ENCODE measurements at places on chromosomes 12 and 14.

DNA sequence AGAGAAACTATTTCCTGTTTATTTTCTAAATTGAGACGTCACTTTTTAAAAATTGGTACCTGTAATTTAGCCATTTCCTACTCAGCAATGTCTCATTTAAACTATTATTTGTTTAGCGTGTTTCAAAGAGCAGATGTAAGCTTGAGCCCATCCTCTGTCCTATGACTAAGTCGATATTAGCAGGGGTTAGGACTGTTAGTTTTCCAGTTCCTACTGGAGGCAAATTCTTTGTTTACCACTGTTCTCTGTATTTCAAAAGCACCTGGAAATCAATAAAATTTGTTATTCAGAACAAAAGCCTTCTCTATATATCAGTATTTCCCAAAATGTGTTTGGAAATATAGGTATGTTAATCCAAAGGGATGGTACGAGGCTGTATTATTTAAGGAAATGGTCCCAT is 42.4 kb downstream of the MDM2 start:
- no peak for DNase-seq

GRCh38 chr12:31729705-31730104 is 884 bp upstream of the AMN1 start:
- DNase-seq = no peak

- no peak for DNase-seq
Measured at GRCh38 chr12:106227641-106228319, 20.0 kb downstream of the CKAP4 start.

- DNase-seq = no peak
Measured at GRCh38 chr14:103584326-103584915, 21.7 kb downstream of the COA8 start.

- no peak for DNase-seq
Measured at GRCh38 chr14:52551205-52551604, 1.1 kb downstream of the TXNDC16 start.

GRCh38 chr12:100632445-100632892 is 59.0 kb downstream of the GAS2L3 start:
- no peak for DNase-seq

DNA sequence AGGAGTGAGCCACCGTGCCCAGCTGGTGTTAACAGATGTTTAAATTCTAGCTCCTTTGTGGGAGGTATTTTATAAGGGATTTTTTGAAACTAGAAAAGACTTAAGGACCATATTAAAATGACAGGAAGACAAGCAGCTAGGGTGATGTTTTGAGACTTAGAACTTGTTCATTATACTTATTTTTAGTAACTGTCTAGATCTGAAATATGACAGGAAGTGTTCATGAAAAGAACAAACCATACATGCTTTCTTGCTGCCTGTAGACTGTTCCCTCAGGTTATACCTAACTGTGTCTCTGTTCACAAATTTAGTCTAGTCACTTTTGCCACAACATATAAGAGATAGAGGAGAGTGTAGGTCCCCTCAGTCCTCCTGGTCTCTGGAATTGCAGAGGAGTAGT is 36.9 kb upstream of the KCNH3 start:
- no peak for DNase-seq

GRCh38 chr12:39581592-39581991 is 38.0 kb downstream of the ABCD2 start:
- DNase-seq = no peak

- no peak for DNase-seq
Measured at GRCh38 chr14:81638656-81639280, 105.1 kb upstream of the SEL1L start.

DNA sequence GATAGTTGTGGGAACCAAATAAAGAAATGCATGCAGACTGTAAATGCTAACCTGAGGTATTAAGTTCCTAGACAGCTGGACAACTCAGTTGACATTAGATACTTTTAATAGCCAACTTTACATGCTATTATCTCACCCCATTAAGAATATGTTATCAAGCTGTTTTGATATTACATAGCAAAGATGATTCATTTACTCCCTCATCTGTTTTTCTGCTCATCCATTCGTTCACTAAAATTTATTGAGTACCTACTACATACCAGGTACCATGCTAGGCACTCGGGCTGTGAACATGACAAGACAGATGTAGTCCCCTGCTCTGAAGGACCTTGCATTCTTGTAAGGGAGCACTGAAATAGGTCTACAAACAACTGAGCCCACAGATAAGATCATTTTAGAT is 192.4 kb downstream of the DACT1 start:
- DNase-seq = no peak

DNA sequence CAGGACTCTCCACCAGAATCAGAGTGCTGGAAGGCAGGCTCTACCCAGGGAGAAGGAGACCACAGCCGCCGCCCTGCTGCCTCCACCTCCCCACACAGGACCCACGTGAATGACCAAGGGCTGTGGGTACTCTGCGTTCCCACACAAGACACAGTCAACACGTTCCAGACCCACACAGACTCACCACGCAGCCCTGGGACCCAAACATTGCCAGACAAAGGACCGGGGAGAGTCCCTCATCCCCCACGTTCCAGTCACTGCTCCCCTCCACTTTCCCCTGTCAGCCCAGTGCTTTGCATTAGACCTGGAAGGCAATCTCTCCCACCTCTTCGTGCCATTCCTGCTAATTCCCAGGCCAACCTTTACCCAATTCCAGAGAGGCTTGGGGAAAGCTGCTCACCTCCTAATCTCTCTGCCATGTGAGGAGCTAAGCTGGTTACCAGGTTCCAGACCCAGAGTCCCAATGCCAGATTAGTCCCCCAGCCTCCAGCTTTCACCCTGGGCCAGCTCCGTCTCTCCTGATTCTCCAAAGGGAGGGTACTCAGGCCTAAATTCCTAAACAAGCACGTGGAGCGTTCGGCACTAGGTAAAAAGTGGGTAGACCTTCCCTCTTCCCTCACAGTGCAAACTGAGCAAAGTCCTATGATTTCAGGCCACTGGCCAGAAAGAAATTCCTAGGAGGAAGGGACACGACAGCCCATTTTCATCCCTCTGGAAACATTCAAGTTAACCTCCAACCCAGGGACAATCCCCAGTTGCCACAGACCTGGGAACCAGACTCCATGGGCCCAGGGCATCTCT is 4.9 kb downstream of the SLC6A13 start:
- no peak for DNase-seq

DNA sequence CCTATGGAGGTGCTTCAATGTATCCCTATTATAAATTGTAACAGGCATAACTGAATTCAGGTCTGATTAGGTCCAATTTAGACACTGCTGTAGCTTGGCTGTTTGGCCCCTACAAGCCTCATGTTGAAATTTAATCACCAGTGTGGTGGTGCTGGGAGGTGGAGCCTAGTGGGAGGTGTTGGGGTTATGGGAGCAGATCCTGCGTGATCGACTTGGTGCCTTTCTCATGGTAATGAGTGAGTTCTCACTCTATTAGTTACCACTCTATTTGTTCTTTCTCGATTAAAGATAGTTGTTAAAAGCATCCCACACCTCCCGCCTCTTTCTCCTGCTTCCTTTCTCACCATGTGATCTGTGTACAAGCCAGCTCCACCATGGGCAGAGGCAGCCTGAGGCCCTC is 122.1 kb downstream of the FOXA1 start:
- no peak for DNase-seq

DNA sequence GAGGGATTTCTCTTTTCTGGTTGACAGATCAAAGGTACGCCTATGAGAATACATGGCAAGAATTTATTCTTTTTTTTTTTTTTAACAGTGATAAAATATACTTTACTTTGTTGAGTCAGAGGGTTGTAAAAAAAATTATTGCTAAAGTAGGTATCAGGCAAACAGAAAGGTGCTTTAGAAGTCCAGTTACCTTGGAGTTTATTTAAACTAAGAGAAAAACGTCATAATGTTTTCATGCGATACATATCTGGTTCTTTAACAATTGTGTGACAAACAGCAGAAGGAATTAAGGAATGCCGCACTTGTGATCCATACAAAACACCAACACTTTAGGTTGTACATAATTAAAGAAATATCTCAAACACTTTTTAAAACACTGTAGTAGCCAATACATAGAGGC is 94.2 kb downstream of the BORCS5 start:
- DNase-seq = no peak

DNA sequence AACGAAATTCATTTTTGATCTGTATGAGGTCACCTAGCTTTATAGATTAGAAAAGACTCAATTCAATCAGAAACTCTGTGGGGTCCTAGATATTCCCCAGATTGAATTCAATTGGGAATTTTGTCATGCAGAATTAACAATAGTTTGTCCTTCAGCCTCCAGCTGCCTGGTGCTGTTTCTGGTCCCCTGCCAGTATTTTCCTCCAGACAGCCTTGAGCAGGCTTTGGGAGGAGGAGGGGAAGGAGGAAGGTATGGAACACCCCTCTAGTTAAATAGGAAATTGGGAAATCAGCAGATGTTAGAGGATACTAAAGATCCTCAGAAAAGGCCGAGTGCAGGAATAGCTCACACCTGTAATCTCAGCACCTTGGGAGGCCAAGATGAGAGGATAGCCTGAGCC is 10.6 kb downstream of the GRIP1 start:
- DNase-seq = no peak

DNA sequence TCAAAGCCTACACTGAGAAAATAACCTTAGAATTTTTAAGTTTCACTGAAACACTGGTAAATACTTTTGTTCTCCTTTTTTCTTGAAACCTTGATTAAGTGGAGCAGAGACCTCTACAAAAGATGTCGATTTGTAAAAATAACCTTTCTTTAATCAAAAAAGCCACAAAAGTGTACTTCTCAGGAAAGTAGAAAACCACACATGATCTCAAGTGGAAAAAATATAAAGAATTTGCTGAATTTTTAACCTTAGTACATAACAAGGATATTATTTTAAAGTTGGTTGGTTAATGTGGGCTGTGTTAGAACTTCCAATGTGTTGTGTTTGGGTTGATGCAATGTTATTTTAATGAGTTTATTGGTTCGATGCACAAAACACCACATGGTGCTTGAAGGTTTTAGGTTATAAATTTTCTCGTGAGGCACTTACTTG is 8.6 kb downstream of the LGR5 start:
- DNase-seq = no peak

GRCh38 chr14:24941719-24942118 is 108.2 kb downstream of the STXBP6 start:
- DNase-seq = no peak

- no peak for DNase-seq
Measured at GRCh38 chr12:27806259-27806658, 26.2 kb upstream of the MANSC4 start.
